Activated CD4-positive, alpha-beta T cell treated with anti-CD3 and anti-CD28 coated beads for 48 hours (primary cell): ENCODE measurements at places on chromosomes 12 and 14.
A peak's percentile ranks its signal among the peaks of the same experiment; 100 is the strongest.

DNA sequence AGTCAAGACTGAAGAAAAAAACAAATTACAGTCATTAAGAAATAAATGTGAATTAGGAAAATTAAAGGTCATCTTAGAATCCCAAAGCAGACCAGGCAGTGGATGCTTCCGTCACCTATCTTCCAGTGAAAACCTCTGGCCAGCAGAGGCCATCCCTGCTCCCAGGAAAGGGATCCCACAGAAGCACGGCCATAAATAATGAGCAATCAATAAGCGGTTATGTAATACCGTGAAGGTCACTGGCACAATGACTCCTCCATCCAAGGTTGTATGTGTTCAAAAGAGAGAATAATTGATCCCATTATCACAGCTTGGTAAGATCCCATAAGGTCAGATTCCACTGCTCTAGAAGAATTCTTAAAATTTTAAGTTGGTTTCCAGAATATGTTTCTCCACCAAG lies 85.7 kb downstream of the PPP2R5E start:
- DNase-seq: no peak

DNA sequence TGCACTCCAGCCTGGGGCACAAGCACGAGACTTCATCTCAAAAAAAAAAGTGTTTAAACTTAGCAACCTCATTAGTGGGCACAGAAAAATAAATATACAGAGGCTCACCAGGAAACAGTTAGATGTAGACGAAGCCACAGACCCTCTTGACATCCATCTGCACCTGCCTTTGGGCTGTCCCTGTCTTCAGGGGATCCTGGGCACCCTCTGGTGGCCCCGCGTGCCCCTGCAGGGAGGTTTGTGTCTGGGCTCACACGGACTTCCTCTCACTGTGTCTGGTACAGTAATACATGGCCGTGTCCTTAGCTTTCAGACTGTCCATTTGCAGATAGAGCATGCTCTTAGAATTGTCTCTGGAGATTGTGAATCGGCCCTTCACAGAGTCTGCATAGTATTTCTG lies 916.5 kb downstream of the TMEM121 start:
- DNase-seq: peak; percentile 70

DNA sequence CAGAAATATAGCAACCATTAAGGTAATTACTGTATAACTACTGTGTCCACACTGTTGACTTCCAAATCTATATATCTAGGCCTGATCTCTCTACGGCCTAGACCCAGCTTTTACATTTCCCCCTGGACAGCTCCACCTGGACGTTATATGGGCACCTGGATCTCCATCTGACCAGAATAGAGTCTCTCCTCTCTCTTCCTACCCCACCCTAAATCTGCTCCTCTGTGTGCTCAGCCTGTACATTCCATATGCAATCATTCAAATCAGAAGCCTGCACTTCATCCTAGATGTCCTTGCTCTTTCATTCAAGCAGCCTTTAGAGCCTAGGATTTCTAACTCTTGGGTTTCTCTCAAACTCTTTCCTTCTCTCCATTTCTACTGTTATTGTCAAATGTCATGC lies 255.0 kb downstream of the PAX9 start:
- DNase-seq: no peak

DNA sequence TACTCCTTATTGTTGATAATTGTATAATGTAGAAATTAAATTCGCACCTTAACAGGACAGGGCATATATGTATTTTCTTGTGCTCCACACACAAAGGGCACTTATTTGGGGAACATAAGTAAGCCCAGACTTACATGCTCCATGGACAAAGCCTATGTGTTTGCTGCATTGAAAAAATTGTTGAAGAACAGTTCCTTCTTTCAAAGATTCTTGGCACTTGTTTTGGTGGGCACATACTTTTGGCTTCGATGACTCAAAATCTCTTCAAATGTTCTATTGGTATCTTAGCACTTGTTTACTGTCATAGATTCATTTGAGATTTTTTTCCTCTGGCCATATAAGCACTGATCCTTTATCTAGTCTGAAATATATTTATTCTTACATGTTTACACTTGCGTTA lies 1.4 kb upstream of the MAP4K5 start:
- DNase-seq: no peak

- no peak for DNase-seq
These were observed 340.8 kb downstream of the PDZRN4 start for GRCh38 chr12:41528874-41529273.

DNA sequence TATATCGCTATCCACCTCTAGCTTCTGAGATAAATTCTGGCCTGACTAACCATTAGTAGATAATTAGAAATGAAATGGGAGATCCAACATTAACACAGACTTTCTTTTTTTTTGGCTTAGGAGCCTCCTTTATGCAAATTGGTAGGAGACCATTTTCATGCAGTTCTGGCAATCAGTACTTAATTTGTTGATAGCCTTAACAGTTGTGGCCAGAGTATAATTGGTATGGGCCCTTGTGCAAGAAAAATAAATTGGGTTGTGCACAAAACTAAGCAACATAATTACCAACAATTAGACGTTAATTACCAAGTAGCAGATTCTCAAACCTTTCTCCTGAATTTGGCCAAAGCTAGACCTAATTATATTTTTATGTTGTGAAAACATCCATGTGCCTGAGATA lies 111.0 kb downstream of the MGAT4C start:
- no peak for DNase-seq

GRCh38 chr14:69657950-69658355 lies 46.6 kb downstream of the SUSD6 start:
- no peak for DNase-seq

GRCh38 chr12:88566430-88566829 lies 13.8 kb downstream of the KITLG start:
- DNase-seq: no peak

DNA sequence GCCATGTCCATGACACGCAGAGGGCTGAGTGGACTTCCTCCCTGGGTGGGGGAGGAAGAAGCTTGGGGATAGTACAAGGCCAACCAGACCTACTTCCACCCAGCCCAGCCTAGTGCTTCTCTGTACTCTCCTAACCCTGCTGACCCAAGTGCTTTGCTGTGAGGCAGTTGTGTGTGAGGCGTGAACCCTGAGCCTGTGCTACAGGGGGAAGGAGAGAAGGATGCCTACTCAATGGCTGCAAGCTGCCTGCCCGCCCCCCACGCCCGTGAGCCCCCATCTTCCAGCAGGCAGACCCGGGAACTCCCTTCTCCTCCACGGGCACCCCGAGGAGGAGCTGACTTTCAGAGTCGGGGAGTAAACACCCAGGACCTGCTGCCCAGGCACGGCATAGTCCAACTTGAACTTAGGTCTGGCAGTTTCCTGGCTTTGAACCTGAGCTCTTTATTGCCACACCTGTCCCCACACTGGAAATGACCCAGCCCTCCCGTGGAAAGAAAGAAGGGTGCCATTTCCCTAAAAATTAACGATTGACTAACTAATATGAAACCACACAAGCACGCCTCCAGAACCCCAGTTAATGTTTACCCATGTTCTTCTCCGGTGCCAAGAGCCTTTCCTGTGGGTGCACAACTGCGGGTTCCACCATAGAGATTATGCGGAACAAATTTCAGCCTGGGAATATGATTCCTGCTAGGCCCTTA lies 10.8 kb downstream of the ALDH2 start:
- DNase-seq: no peak

DNA sequence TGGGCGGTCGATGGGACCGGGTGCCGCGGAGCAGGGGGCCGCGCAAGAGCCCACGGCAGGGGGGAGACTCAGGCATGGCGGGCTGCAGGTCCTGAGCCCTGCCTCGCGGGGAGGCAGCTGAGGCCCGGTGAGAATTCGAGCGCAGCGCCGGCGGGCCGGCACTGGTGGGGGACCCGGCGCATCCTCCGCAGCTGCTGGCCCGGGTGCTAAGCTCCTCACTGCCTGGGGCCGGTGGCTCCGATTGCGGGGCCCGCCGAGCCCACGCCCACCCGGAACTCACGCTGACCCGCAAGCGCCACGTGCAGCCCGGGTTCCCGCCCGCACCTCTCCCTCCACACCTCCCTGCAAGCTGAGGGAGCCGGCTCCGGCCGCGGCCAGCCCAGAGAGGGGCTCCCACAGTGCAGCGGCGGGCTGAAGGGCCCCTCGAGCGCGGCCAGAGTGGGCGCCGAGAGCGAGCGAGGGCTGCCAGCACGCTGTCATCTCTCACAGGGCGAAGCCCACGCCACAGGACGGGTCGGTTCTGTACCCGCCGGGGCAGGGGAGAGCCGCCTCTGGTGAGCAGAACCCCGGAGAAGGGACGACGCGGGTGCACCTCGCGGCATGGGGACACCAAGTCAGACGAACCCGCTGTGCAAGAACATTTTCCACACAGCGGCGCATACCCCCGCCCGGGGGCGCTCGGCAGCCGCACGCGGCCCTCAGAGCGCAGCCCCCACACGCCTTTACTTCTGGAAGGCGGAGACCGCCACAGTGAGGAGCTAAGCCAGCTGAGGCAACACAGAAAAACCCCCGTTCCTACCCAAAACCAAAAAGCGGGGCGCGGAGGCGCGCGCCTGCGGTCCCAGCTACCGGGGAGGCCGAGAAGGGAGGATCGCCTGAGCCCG lies 1.2 kb upstream of the SIVA1 start:
- DNase-seq: no peak

- no peak for DNase-seq
These were observed 311.2 kb downstream of the DUSP6 start for GRCh38 chr12:89041078-89041477.

- no peak for DNase-seq
These were observed 46.0 kb upstream of the CCDC60 start for GRCh38 chr12:119288576-119288975.

DNA sequence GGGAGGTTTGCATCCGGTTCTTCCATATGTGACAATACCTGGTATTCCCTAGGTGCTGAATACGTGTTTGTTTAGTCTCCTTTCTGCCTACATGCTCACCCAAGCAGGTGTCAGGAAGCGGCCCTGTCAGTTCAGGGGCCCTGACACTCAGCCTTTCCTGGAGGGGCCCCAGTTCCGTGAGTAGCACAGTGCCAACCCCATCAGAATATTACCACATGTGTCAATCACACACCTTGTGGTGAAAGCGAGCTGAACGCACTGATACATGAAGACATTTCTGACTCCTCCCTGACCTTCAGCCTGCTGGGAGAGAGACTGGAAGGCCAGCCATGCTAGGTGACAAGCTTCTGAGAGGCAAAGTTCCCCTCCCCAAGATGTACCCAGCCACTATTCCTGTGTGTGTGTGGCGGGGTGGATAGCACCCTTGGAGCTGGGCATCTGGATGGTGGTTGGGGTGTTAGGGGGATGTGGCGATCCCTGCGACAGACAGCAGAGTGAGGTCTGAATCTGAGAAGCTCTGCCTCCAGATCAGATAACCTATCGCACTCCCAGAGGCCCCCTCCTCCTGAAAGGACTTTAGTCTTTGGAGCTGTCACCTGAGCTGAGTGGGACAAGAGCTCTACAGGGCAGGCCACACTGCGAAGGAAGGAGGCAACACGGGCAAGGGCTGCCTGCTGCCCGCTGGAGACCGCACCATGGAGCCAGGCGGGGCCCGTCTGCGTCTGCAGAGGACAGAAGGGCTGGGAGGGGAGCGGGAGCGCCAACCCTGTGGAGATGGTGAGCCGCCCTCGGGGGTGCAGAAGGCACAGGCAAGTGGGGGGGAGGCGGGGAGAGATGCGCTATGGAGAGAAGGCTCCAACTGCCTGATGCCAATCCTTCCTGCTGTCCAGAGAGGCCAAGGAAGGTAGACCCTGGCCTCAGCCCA lies at the start of gene SOAT2:
TSS of gene SOAT2 (plus strand) at position 604 of the 925 bp plus-strand sequence. CDS start at position 696, 92 bp downstream.
- peak; percentile 63 for DNase-seq

GRCh38 chr14:45680531-45680930 lies 427.5 kb upstream of the MIS18BP1 start:
- no peak for DNase-seq

DNA sequence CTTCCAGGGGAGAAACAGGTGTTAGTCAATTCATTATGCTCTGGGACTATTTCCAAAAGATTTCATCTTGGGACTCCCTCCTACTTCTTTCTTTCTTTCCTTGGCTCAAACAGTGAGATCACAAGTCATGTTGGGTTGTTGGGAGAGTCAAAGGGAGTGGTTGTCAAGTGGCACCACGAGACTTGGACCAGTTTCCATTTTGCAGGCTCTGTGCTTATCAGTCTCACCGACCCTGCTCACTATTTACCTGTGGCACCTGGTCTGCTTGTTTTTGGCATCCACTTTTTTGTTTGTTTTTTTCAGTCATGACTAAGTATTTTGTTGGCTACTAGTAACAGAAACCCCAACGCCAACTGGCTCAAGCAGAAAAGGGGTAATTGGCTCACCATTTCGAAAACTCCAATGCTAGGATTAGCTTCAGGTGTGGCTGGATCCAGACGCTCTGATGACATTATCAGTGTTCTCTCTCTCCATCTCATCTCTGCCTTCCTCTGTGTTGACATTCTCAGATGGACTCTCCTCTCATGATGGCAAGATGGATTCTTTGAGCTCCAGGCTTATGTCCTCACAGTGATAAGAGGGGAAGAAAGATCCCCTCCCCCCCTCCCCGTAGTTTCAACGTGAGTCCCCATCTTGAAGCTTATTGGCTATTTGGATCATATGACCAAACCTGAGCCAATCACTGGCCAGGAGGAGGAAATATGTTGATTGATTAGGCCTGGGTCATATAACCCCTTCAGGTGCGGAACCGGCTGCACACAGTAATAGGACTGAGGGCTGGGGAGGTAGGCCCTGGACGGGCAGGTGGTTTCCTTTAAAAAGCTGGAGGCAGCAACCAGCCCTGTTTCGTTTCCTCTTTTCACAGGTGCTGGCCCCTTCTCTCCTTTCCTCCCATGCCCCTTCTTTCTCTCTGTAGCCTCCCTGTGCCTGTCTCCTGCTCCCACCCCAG lies 84.2 kb downstream of the AACS start:
- no peak for DNase-seq

DNA sequence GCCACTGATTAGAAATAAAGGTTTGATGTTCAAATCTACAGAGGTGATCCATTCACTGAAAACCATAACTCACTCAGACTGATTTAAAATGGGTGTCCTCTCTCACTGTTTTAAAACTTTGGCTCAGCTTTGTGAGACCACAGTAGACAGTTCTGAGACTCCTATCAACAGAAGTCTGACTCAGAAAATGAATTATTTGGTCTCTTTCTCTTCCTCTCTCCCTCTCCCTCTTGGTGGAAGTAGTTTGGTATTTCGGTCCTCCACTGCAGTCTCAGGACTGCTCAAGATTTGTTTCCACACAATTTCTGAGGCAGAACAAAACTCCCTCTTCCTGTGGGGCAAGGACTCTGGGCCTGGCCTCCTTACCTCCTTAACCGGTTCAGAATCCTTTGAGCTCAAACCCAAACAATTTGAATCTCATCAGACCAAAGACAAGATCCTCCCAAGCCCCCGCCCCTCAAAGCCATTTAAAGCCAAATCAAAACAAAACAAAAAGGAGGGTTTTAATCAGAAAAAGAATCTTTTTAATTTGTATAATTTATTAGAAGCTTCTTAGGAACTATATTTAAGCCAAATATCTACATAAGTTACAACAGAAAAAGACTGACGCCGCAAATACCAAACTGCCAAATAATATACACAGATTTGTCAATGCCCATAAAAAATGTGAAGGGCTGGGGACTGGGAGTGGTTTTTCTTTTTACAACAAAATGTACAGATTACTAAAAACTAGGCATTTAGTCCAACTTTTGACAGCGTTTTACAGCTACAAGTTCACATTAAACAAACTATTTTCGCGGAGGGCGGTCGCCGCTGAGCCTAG lies 3.9 kb downstream of the NKX2-1 start:
- DNase-seq: no peak

GRCh38 chr12:17344649-17345048 lies 738.7 kb upstream of the LMO3 start:
- DNase-seq: no peak
